Brain microvascular endothelial cell (primary cell): ENCODE measurements at places on chromosomes 2 and 18.

- DNase-seq: no peak
Observed at GRCh38 chr2:192513575-192513974, 318.8 kb upstream of the TMEFF2 start.

DNA sequence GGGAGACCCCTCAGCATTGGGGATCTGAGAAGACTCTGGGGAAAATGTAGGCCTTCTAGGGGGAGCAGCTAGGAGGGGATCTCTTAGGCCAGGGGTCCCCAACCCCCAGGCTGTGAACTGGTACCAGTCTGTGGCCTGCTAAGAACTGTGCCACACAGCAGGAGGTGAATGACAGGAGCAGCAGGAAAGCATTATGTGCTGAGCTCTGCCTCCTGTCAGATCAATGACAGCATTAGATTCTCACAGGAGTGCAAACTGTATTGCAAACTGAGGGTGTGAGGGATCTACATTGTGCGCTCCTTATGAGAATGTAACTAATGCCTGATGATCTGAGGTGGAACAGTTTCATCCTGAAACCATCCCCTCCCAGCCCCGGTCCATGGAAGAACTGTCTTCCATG, 127.3 kb downstream of the SCG2 start:
- DNase-seq: no peak

DNA sequence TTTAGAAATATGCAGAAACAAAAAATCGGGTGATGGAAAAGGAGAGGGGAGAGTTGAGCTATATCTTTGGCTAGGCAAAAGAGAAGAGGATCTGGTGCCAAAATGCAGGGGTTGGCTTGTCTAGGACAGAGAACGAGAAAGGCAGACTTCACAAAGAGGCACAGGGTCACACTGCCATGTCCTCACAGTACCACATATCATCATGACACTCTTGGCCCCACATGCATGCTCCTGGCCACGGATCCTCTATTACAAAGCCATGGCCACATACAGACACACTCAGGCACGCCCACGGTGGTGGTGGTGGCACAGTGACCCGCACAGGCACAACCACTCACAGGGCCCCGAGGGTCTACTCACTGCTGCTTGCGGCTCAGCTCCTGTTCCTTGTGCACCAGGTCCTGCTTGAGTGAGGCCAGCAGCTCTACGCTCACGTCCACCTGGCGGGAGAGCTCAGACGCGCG, 15.9 kb downstream of the FBXO41 start:
- no peak for DNase-seq

- DNase-seq: no peak
Observed at GRCh38 chr18:1657876-1658275, 753.2 kb downstream of the ADCYAP1 start.

DNA sequence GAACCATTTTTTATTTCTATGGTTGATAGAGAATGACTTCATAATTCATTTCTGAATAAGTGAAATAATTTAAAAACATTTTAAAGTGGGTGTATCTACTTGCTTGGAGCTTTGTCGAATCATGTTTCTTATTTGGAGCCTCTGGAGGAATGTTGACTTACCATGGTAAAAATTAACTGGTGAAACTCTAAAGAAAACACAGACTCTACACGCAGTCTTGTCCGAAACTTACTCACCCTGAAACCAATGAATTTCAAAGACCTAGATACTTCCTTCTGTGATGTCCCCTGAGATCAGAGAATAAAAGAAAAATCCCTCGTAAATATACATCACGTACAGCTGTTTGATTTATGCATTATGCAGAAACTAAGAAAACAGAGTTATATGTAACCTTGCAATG, 665.2 kb upstream of the NRXN1 start:
- DNase-seq: peak; percentile 6

DNA sequence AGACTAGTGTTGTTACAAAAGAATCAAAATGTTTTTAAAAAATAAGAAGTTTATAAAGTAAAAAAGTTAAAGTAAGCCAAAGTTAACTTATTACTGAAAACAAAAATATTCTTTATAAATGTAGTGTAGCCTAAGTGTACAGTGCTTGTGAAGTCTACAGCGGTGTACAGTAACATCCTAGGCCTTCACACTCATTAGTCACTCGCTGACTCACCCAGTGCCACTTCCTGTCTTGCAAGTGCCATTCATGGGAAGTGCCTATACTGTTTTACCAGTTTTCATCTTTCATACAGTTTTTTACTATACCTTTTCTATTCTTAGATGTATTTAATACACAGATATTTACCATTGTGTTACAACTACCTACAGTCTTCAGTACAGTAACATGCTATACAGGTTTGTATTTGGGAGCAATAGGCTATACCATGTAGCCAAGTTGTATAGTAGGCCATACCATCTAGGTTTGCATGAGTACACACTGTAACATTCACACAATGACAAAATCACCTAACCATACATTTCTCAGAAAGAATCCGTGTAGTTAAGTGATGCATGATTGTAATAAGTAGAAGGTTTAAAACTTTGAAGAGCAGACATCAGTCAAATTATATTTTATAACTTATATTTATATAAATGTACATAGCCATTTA, 13.4 kb downstream of the SERPINB7 start:
- DNase-seq: peak; percentile 92

GRCh38 chr18:3753106-3753505, 303.1 kb downstream of the TGIF1 start:
- DNase-seq: no peak

- DNase-seq: no peak
Observed at GRCh38 chr2:143150287-143150686, 21.1 kb downstream of the ARHGAP15 start.

GRCh38 chr2:96400049-96401000, 64.8 kb downstream of the NCAPH start:
- no peak for DNase-seq

DNA sequence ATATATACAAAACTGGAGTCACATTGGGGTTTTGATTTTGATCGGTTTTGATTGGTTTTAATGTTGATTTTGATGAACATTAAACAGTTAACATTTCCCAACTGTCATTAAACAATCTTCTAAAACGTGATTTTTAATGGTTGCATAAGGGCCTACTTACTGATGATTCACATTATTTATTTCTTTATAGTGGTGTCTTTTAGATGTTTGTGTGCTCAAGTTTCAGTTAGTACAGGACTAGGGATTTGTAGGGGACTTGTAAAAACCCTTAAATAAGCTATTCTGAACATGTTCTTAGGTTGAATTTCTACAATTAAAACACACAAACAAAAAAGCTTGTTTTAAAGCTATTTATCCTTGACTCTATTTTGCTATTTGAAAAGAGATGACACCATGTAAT, 61.6 kb downstream of the TTC21B start:
- DNase-seq: no peak

DNA sequence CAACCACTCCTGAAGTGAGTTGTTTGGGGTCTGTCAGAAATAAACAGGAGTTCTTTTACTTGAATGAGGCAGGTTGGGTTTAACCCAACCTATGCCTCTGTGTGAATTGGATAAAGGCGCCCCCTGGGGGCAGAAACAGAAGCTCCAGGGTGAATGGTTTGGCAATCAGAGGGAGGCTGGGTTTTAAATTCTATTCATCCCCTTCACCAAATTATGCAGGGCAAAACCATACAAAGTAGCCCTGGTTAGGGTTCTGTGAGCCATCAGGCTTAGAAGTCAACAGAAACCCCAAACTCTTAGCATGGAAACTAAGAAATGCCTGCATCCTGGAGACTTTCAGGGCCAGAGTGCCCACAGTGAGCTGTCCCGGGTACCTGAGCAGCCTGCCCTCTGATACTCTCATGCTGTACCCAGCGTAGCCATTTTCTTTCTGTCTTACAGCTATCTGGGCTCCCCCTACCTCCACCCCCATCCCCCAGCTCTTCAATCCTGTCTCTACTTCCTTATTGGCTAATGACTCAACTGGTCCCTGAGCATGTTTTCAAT, 241.5 kb downstream of the ICOS start:
- peak; percentile 20 for DNase-seq

GRCh38 chr2:46296840-46297545, at the start of gene EPAS1:
TSS of gene EPAS1 (plus strand) at chr2:46297407. CDS start at chr2:46297912, 505 bp downstream.
- DNase-seq: peak; percentile 74

- DNase-seq: no peak
Observed at GRCh38 chr2:29270701-29271121, 155.5 kb downstream of the CLIP4 start.

- DNase-seq: no peak
Observed at GRCh38 chr2:20050104-20050645, 1.3 kb downstream of the LAPTM4A start.

DNA sequence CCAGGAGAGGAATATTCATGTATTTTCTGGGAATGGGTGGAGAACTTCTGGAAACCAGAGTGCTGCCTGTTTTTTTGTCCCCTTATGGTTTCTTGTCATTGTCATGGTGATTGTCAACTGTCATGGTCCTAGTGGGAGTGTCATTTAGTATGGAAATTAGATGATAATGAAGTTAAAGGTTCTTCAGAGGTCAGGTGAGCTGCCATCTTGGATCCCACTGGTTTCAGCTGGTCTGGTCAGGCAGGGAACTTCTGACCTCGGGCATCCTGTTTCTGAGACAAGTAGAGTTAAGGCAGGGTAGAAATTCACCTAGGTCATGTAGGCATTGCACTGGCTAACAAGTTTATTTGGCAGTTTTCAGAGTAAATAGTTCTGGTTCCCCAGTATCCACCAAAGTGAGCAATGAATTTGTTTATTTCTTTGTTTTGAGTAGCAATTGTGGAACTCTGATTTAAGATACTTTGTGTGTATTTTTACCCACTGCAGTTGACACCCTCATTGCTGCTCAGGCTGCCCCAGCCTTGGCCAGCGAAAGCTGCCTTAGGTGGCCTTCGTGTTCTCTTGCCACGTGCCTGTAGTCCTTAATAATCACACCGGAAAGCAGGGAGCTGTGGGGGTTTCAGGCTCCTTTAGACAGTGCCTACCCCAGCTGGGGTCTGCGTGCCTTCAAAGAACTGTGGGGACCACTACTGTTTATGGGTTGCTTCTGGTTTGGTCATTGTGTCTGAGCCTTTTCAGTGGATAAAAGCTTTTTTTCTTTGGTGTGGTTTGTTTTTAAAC, 48.7 kb downstream of the NCK2 start:
- DNase-seq: no peak
